ENCODE measurements at places on chromosomes 11 and 22.

DNA sequence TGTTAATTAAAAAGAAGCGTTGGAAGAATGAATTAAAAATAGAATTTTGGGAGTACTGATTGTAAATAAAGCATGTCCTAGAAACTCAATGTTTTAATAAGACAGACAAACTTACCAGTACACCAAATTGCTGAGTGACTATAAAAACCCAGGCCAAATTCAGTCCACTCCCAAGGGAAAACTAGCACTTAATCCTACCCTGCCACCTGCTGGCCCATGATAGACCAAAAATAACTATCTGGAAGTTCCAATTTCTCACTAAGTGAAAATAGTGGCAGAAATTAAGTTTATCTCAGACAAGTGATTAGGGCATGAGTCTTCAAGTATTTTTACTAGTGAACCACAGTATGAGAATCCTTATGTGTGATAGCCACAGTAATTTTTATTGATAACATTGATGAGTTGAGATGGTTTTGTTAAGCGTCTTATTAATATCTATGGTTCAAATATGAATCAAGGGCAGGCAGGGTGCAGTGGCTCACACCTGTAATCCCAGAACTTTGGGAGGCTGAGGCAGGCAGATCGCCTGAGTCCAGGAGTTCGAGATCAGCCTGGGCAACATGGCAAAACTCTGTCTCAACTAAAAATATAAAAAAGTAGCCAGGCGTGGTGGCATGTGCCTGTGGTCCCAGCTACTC, 9.8 kb upstream of the DDX10 start:
- DNase-seq: peak; percentile 53

DNA sequence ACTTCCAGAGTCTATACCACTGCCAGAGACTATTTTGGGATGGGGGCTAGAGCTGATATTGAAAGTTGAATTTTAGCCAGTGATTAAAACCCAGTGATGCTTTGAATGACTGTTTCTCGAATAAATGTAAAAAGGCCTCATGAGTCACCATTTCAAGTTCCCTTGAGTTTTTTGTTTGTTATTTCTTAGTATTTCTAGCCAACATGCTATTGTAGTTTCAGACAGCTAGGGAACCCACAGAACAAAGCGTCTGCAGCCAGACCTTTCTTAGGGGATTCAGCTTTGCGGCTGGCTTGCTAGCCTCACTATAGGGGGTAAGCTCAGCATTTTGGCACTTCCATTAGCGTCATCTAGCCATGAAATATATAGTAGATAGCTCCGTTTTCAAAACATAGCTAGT, 66.5 kb downstream of the DBX1 start:
- no peak for DNase-seq

DNA sequence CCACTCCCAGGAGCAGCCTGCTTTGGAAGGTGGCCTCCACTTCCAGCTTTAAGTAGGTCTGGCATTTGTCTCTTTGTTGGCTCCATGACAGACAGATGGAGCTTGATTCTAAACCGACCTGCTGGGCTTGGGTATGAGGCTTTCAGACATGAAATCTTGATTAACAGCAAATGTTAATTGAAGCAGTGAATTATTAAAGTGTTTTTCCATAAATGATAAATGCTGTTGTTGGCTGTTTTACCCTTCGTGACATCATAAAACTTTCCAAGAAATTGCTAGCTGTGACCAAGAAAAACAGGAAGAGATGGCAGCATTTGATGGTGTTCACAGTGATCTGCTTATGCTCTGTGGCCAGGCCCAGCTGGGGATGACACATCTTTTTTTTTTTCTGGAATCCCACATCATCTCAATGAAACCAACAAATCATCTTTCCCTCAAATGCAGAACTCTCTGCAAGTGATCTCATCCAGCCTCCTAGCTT, 66.1 kb downstream of the RBMXL2 start:
- DNase-seq: peak; percentile 84

DNA sequence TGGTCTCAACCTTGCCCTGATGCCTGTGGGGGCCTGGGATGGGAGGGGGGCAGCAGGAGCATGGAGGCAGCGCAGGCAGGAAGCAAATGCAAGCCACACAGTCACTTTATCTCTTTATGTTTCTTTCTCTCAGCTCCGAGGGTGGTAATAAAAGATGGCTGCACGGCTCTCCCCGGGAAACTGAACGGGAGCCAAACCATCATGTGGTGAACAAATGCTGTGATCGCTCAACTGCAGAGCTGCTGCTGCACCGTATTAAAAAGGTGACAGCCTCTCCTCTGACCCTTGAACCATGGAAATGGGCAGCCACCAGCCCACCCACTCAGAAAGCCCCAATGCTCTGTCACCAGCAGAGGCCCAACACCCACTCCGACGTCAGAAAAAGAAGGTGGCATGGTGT, 110.0 kb downstream of the TIMP3 start:
- DNase-seq: no peak

- no peak for DNase-seq
Observed at GRCh38 chr11:60946601-60947264, 5.2 kb downstream of the SLC15A3 start.

DNA sequence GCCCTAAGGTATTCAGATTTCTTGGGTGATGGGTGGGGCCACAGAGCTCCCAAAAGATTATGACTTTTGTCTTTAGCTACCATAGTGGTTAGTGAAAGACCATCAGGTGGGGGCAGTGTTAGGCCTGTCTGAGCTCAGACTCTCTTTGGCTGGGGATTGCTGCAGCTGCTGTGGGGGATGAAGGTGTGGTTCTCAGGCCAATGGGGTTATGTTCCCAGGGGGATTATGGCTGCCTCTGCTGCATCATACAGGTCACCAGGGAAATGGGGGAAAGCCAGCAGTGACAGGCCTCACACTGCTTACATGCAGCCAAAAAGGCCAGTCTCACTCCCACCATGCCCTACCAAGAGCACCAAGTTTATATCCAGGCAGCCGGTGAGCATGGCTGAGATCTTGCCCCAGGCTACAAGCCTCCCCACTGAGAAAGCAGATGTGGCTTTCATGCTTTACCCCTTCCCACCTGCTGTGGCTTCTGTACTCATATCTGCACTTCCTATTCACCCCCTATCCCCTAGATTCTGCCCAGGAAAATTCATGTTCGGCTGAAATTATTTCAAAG, 24.8 kb downstream of the CNTF start:
- DNase-seq: no peak

DNA sequence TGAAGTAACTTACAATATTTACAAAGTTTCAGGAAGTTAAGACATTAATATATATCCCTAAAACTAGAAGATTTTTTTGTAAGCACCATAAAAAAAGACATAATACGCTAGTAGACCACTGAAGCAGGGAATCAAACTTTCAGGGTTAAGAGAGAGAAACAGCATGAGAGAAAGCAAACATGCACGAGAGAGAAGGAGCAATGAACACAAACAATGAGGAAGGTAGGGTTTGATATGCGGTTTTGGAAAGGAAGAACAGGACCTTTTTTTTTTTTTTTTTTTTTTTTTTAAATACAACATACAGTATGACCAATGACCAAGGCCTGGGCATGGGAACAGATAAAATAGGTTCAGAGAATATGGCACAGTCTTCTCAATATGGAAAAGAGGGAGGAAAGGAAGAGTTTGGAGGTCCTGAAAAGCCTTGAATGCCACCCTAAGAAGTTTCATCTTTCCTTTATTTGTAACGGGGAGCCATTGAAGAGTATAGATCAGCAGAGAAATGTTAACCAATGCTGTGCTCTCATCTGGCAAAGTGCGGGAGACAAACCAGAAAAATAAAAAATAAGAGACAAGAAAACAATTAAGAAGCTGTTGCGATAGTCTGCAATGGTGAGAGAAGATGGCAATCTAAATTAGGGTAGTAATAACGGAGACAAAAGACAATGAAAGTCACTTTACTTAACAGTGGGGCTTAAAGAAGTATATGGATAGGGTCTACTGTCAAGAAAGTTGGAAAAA, 101.0 kb downstream of the USP35 start:
- DNase-seq: peak; percentile 36

DNA sequence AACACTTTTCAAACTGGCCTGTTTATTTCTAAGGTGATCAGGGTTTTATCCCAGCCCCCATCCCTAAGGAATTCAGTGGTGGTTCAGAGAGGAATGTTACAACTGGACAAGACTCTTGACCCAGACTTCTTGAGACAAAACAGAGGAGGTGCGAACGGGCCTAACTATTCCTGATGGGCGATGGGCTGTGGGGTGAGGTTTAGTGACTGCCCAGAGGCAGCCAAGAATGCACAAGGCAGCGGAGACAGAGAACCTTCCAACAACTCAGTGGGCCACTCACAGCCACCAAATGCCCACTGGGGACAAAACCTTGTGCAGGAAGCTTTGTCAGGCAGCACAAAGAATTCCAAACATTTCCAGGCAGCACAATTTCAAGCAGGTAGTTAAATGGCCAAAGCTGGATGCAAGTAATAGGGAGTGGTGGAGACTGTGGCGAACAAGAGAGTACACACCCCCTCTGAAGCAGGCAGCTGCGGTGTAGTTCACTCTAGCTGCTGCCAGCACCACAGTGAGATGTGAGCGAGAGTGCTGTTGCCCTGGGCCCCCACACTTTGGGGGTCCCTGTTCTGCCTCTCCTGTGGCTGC, 29.2 kb downstream of the SCUBE1 start:
- no peak for DNase-seq

DNA sequence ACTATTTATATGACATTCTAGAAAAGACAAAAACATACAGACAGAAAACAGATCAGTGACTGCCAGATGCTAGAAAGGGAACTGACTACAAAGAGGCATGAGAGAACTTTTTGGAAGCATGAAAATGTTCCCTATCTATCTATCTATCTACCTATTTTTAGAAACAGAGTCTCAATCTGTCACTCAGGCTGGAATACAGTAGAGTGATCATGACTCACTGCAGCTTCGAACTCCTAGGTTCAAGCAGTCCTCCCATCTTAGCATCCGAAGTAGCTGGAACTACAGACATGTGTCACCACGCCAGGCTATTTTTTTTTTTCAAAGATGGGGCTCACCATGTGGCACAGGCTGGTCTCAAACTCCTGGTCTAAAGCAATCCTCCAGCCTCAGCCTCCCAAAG, 6.9 kb downstream of the SBF2 start:
- DNase-seq: peak; percentile 43

GRCh38 chr22:45865561-45866125, 111.3 kb downstream of the WNT7B start:
- no peak for DNase-seq

GRCh38 chr11:65859812-65860277, 388 bp upstream of the MUS81 start:
- DNase-seq: no peak

- no peak for DNase-seq
Observed at GRCh38 chr11:131070365-131070764, 154.1 kb upstream of the SNX19 start.

GRCh38 chr11:17735818-17736578, 1.4 kb downstream of the KCNC1 start:
- no peak for DNase-seq

DNA sequence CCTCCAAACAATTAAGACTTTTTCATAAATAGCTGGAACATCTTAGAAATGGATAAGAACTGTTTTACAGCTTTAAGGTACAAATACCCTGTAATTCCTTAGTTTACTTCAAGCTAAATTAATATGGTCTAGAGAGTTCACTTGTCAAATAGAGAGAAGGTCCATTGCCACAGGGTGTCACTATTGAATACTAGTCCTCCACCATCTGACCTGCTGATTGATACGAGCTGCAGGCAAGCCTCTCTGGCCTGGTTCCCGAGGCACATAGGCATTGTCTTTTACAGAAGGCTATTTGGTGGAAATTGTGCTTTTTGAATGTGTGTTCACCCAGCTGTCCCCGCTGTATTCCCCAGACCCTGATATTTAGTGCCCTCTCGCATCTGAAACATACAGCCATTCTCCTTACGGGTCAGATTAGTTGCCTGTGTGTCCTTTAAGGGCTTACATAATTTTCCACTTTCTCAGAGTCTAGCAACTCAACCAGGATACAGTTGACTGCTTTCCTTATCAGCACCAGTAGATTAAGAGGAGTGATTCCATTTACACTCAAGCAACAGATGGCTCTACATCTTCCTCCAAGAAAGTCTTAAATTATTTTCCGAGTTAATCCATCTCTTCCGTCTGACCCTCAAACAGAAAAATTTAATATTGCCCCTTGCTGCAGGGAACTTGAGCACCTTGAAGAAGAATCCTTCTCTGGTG, 788.8 kb upstream of the FAT3 start:
- no peak for DNase-seq

- no peak for DNase-seq
Observed at GRCh38 chr11:117583063-117583801, 213.8 kb downstream of the DSCAML1 start.

DNA sequence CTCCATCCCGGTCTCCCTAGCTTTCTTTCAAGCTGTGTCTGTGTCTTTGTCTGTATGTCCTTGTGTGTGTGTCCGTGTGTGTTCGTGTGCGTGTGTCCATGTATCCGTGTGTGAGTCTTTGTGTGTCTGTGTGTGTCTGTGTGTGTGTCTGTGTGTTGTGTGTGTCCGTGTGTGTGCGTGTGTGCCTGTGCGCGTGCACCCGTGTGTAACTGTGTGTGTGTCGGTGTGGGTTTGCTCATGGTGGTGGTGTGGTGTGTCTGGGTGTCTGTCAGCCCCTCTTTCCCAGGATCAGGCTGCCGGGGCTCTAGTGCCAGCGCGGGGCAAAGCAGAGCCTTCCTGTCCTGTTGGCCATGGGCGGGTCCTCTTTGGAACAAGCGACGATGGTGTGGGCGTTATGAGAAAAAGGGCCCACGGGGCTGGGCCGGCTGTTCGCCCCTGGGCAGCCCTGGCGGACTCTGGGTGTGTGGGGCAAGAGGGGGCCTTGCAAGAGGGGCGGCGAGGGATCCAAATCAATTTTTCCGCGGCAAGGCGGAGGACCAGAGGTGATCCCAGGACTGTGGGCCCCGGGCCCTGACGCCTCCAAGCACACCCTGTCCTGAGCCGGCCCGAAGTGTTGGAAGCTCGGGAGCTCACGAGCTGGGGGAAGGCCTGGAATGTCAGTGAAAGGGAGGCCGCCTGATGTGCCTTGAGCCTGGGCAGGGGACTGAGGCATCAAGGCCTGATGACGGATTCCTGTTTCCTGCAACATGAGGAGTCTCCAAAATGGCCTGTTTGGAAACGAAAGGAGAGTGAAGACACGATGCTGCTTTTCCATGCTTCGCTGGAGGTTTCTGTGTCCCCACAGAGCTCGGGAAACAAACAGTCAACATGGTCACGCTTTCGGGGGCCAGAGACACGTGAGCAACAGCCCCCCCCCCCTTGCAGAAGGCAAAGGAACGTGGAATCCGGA, 3929.2 kb upstream of the OR11H1 start:
- DNase-seq: no peak

DNA sequence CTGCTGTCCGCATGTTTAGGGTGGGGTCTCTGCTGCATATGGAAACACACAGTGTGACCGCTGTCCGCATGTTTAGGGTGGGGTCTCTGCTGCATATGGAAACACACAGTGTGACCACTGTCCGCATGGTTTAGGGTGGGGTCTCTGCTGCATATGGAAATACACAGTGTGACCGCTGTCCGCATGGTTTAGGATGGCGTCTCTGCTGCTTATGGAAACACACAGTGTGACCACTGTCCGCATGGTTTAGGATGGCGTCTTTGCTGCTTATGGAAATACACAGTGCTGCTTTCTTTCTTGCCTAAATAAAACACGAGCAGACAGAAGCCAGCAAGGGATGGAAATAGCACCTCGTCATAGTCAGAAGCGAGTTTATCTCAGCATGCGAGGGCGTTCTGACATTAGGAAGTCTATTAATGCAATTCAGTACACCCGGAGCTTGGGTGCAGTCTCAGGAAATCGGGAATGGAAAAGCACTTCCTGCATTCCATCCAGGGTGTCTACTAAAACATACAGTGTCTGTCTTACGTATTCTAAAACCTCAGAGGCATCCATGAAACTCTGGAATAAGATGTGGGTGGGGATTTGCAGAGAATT, 32.6 kb upstream of the TOLLIP start:
- peak; percentile 61 for DNase-seq

Data from suppressor macrophage treated with lipopolysaccharide for 1 hour (primary cell).